ENCODE measurements at places on chromosomes 11 and 22. TPM values are rescaled to one million over a fixed set of nuclear protein-coding genes. Genes with fewer than 3 reads are reported as not detected.

DNA sequence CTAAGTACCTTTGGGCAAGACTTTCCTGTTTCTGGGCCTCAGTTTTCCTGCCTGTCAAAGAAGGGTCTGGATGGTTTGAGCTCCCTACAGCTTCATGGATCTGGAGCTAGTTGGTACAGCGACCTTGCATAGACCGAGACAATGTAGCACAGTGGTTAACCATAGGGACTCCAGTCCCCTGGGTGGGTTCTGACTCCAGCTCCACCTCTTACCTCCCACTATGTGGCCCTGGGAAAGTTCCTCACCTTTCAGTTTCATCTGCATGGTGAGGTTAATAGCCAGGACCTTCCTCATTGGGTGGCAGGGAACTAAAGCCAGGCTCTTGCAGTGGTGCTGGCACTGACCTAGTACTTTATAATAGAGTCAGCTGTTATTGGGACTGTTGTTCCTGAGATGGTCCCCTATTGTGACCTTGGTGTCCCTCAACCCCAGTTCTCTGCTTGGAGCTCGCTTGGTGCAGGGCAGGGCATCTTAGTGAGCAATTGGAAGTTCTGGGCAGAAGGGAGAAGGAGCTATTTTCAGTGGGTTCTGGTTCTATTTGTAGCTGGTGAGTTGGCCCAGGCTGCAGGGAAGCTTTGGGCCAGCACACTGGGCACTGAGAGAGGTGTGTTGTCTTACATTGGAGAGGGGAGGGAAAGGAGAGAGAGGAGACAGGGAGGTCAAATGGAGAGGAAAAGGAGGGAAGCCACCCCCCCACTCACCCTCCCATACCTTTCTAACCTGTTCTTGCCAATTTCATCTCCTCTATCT is 10.7 kb upstream of the MTMR3 start:
- DNase-seq = no peak

DNA sequence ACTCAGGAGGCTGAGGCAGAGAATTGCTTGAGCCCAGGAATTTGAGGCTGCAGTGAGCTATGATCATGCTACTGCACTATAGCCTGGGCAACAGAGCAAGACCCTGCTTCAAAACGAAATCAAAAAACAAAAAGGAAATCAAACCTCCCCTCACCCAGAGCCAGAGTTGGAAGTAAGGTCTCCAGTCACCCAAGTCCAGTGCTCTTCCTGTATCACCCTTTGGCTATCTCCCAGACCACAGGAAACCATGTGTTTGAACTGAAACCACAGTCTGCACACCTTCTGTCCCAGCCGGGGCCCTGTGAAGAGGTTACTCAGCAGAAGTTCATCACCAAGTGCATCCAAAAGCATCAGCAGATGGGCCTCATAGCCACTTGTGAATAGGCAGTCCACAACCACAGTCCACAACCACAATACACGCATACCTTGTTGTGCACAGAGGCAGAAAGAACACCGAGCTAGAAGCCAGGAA is 4.6 kb downstream of the MYH9 start:
- DNase-seq = no peak

- DNase-seq = no peak
Observed at GRCh38 chr22:39171623-39172264, 19.3 kb upstream of the CBX7 start.

DNA sequence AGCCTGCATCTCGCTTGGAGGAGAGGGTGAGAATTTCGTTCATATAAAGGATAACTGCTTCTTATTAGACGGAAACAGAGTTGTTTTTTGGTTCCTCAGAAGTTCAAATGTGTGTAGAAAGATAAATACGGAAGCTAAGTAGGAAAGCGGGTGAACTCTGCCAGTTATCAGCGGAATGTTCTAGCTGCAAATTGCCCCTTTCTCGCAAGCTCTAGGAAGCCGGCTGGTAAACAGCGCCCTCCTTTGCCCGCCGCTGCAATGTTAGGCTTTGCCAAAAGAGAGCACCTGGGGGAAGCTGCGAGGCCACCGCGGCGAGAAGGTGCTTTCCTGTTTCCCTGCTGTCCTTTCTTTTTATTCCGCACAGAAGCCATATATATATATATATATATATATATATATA is 67.0 kb downstream of the IGLL5 start:
- peak; percentile 65 for DNase-seq

BARX2 gene
- total RNA-seq = 24.6 TPM

MISFA gene
- total RNA-seq = 3.8 TPM

Measured in mucosa of descending colon (tissue), 3 donors.